ENCODE measurements at places on chromosomes 1 and 21.

- DNase-seq, result no peak
Measured at GRCh38 chr1:59393211-59394180, 96.6 kb downstream of the FGGY start.

GRCh38 chr21:32360401-32360975 lies 32.3 kb downstream of the URB1 start:
- no peak for DNase-seq

- no peak for DNase-seq
Measured at GRCh38 chr1:17665950-17666720, 89.0 kb upstream of the ACTL8 start.

GRCh38 chr1:100430325-100430756 lies 78.0 kb downstream of the CDC14A start:
- DNase-seq, result no peak

- DNase-seq, result no peak
Measured at GRCh38 chr1:17422461-17422860, 17.0 kb downstream of the RCC2 start.

- no peak for DNase-seq
Measured at GRCh38 chr1:7678491-7679158, 92.5 kb upstream of the VAMP3 start.

GRCh38 chr1:155507945-155508344 lies 54.7 kb downstream of the ASH1L start:
- DNase-seq, result no peak
